ENCODE measurements at places on chromosomes 7 and 10.

DNA sequence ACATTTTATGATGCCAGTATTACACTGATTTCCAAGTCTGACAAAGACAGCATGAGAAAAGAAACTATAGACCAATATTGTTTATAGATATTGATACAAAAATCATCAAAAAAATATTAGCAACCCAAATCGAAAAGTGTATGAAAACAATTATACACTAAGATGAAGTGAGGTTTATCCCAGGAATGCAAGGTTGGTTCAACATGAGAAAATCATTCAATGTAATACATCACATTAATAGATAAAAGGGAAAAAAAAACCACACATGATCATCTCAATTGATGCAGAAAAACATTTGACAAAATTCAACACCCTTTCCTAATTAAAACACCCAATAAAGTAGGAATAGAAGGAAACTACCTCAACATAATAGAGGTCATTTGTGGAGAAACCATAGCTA, 153.9 kb downstream of the DNAJC1 start:
- DNase-seq, result no peak

GRCh38 chr7:85316489-85316888, 129.6 kb upstream of the SEMA3D start:
- DNase-seq, result no peak

GRCh38 chr7:110940756-110941155, 150.2 kb upstream of the LRRN3 start:
- DNase-seq, result no peak

GRCh38 chr10:80126876-80127275, 5.7 kb upstream of the PLAC9 start:
- no peak for DNase-seq

GRCh38 chr10:14186245-14186644, 144.5 kb downstream of the FRMD4A start:
- DNase-seq, result no peak

- DNase-seq, result no peak
These were observed 12.2 kb downstream of the DGKI start for GRCh38 chr7:137834552-137834951.

DNA sequence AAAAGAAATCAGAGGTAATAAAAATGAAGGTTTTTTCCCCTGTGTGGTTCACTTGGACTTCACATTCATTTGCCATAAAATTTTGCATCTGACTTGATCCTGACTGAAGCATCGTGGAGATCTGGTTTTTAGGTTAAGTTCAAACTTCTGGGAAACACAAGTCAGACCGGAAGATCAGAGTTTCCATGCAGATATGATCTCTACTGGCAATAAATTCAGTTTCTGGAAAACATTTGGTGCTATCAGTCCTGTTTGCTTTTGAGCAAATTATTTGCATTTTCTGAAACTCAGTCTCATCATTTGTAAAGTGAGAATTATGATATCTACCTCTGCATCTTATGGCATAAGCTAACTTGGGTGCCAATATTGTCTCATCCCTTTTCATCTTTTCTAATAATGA, 81.3 kb upstream of the KCNMA1 start:
- DNase-seq, result no peak
